ENCODE measurements at places on chromosomes 16 and 17.

GRCh38 chr17:48619826-48620449 is 4.8 kb upstream of the HOXB8 start:
- no peaks in the 10 kb centered on the region for H3K4me1 ChIP-seq
- peaks cover 100% of the 10 kb centered on the region for H3K27me3 ChIP-seq
- no peaks in the 10 kb centered on the region for H3K36me3 ChIP-seq
- no peak overlapping the region for H3K4me3 ChIP-seq
- no peak for DNase-seq

DNA sequence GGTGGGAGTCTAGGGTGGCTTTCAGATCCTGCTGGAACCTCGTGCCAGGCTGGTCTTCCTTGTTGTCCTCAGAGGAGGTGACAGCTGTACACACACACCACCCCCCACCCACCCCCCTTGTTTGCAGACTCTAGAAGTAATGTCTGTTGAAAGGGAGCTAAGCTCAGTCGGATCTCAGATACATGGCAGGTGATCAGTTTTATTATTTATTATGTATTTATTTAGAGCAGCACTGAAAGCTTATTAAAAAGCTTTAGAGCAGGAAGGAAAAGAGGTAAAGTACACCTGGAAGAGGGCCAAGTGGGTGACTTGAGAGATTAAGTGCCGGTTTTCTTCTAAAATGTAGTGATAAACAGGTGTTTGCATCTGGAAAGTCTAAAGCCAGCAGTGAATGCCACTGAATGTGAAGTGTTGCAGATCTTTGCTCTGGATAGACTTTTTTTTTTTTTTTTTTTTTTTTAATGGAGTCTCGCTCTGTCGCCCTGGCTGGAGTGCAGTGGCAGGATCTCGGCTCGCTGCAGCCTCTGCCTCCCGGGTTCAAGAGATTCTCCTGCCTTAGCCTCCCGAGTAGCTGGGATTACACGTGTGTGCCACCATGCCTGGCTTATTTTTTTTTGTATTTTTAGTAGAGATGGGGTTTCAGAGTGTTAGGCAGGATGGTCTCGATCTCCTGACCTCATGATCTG is 40.2 kb downstream of the FOXK2 start:
- H3K27ac ChIP-seq: no peak overlapping the region
- H3K4me1 ChIP-seq: peaks cover 8% of the 10 kb centered on the region
- H3K36me3 ChIP-seq: peaks cover 3% of the 10 kb centered on the region
- no peak overlapping the region for H3K4me3 ChIP-seq
- no peaks in the 10 kb centered on the region for H3K27me3 ChIP-seq

DNA sequence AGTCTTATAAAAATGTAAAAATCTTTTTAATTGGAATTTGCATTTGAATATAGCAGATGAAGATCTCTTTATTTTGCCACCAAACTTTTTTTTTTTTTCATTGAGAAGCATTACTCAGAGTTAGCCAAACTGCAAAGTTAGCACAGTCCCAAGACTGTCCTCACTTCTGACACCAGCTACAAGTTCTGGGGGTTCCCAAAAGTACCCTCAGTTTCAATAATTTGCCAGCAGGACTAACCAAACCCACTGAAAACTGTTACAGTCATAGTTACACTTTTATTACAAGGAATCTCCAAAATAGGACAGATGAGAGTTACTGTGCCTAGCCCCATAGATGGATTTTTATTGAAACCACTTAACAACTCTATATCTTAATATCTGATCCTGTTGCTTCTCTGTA is 144.1 kb downstream of the CHD9 start:
- peaks cover 5% of the 10 kb centered on the region for H3K4me1 ChIP-seq
- H3K27ac ChIP-seq: no peak overlapping the region
- H3K36me3 ChIP-seq: no peaks in the 10 kb centered on the region
- DNase-seq: no peak

DNA sequence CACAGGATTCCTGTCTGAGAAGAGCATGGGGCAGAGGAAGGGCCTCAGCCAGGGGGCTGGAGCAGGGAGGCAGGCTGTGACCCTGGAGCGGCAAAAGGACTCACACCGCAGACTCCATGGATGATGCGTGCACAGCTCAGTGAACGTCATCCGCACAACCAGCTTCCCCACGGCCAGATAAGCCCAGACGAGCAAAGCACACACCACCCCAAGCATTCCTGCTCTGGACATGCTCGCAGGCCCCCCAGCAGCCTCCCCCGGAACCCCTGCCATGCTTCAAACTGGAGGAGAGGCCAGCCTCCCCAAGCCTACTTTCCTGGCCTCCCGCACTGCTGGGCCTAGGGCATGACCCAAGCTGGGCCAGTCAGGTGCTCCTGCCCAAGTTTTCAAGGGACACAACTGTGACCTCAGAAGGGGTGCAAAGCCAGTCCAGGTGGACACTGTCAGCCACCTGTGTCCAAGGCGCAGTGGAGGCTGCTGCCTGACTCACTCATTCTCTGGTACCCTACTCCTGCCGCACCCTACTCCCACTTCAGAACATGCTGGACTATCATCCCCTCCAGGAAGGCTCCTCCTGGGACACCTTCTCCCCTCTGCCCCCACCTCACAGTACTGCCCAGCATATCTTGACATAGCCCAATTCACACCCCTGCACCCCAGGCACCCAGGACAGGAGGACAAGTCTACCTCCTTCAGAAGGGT is 4.8 kb downstream of the BCAR1 start:
- no peak for DNase-seq
- H3K27ac ChIP-seq: no peak overlapping the region
- H3K4me1 ChIP-seq: peaks cover 15% of the 10 kb centered on the region
- H3K27me3 ChIP-seq: peaks cover 3% of the 10 kb centered on the region

GRCh38 chr17:1003972-1004768 is 7.2 kb downstream of the TIMM22 start:
- H3K27ac ChIP-seq: no peak overlapping the region
- no peak overlapping the region for H3K4me3 ChIP-seq
- peaks cover 88% of the 10 kb centered on the region for H3K36me3 ChIP-seq
- H3K4me1 ChIP-seq: no peaks in the 10 kb centered on the region

- H3K27me3 ChIP-seq: peaks cover 35% of the 10 kb centered on the region
- no peak within 1 kb of the TSS for H3K4me3 ChIP-seq
- no peak for DNase-seq
- H3K4me1 ChIP-seq: peaks cover 20% of the 10 kb centered on the region
Measured at GRCh38 chr17:76537578-76538280, at the start of gene CYGB. TSS of gene CYGB (minus strand) at chr17:76537709. CDS start at chr17:76537542, 167 bp downstream.

DNA sequence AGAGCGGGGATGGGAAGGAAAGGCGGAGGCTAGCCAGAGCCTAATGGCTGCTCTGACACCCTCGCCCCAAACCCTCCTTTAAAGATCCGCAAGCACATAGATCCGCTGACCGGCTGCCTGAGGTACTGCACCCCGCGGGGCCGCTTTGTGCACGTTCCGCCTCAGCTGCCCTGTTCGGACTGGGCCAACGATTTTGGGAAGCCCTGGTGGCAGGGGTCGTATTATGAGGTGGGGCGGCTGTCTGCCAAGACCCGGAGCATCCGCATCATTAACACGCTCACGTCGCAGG is 663 bp downstream of the CYB5D1 start:
- peak; percentile 53 for DNase-seq
- H3K4me1 ChIP-seq: peaks cover 47% of the 10 kb centered on the region
- peaks cover 11% of the 10 kb centered on the region for H3K36me3 ChIP-seq
- H3K27me3 ChIP-seq: no peaks in the 10 kb centered on the region

DNA sequence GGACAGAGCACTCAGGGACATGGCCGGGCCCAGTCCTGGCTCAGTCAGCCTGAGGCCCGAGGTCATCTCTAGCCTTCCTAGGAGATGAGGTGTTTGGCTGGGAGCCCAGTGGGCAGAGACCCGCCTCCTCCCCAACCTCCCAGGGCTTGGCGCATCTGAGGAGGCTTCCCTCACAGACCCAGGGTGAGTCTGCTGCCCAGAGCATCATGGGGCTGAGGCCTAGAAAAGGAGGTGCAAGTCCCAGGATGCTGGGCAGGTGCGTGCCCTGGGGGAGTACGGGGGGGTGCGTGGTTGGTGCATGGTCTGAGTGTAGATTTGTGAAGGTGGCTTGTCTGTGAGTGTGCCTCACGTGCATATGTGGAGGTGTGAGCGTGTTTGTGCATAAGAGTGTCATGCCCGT is 4.7 kb downstream of the PDE6G start:
- H3K27ac ChIP-seq: no peak overlapping the region
- H3K27me3 ChIP-seq: peaks cover 11% of the 10 kb centered on the region
- peaks cover 20% of the 10 kb centered on the region for H3K4me1 ChIP-seq
- no peaks in the 10 kb centered on the region for H3K36me3 ChIP-seq
- no peak overlapping the region for H3K4me3 ChIP-seq

- peak overlapping the region; percentile 21 for H3K4me3 ChIP-seq
- peak overlapping the region; percentile 79 for H3K27ac ChIP-seq
- no peaks in the 10 kb centered on the region for H3K36me3 ChIP-seq
- H3K4me1 ChIP-seq: peaks cover 25% of the 10 kb centered on the region
- peak; percentile 60 for DNase-seq
Measured at GRCh38 chr17:83182620-83183101, 103.3 kb downstream of the METRNL start.

- DNase-seq: no peak
- no peaks in the 10 kb centered on the region for H3K27me3 ChIP-seq
- H3K36me3 ChIP-seq: peaks cover 27% of the 10 kb centered on the region
- H3K4me1 ChIP-seq: no peaks in the 10 kb centered on the region
- H3K4me3 ChIP-seq: no peak overlapping the region
Measured at GRCh38 chr16:11076259-11077018, 132.1 kb downstream of the CLEC16A start.

DNA sequence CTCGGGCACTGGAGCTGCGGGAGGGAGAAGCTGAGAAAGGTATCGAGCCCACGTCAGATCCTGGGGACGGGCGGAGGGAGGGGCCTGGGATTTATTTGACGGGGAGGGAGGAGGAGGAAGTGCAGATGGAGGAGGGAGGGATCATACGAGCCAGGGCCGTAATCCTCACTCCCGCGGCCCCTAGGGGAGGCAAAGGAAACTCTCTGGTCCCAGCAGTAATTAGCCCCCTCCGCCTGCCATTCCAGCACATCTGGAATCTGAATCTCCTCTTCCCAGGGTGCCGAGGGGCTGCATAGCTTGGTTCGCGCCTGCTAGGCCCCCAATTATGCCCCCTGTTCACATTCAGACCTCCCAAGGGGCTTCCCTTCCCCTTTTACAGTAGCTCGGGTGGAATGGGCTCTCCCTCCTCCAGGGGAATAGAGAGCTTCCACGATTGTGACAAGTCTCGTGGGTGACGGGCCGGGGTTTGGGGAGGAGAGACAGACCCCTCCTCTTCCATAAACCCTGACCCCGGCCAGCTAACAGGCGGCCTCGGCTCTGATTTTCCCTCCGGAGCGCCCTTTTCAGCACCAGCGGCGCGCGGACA is at the start of gene SEZ6L2:
TSS of gene SEZ6L2 (minus strand) at position 35 of the 586 bp plus-strand sequence. CDS start 531 bp downstream, outside the sequence.
- H3K36me3 ChIP-seq: no peaks in the 10 kb centered on the region
- H3K4me3 ChIP-seq: peak within 1 kb of the TSS; percentile 53
- H3K4me1 ChIP-seq: peaks cover 16% of the 10 kb centered on the region
- H3K27me3 ChIP-seq: peaks cover 12% of the 10 kb centered on the region
- no peak for DNase-seq

DNA sequence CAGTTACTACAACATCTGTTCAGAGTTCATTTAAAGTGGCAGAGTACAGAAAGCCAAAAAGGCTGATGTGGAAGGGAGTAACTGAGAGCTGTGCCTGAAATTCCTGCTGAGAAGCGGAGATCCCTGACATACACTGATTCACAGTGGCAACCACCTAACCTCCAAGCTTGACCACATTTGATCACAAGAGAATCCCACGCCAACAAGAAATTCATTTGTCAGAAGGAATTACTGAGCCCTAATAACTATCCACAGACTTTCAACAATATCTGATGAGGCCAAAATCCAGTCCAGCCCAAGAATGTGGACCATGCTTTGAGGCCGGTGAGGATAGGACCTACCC is 168.5 kb upstream of the RPH3AL start:
- no peaks in the 10 kb centered on the region for H3K27me3 ChIP-seq
- peaks cover 47% of the 10 kb centered on the region for H3K36me3 ChIP-seq
- no peak overlapping the region for H3K4me3 ChIP-seq
- no peak overlapping the region for H3K27ac ChIP-seq
- DNase-seq: no peak

GRCh38 chr17:19986941-19987861 is 9.6 kb upstream of the AKAP10 start:
- no peak overlapping the region for H3K27ac ChIP-seq
- H3K4me1 ChIP-seq: no peaks in the 10 kb centered on the region
- no peaks in the 10 kb centered on the region for H3K27me3 ChIP-seq
- no peak overlapping the region for H3K4me3 ChIP-seq

DNA sequence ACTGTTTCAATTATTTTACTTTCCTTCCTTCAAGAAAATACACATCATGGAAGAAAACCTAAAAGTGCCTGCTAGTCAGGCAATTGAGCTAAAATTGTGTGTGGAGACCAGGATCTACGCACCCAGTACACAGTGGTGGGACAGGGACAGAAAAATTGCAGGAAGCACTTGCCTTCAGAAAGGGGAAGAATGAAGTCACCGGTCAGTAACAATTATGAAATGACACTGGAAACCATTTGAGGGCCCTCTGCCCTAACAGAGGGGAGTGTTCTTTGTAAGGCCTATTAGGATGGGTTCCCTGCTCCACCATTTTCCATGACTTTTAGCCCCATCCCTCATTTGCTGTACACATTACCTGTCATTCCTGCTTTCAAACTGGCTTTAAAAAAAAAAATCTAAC is 4.5 kb upstream of the PHAF1 start:
- peak; percentile 76 for DNase-seq
- H3K27me3 ChIP-seq: no peaks in the 10 kb centered on the region
- peak overlapping the region; percentile 52 for H3K27ac ChIP-seq
- H3K36me3 ChIP-seq: peaks cover 7% of the 10 kb centered on the region

GRCh38 chr17:35312790-35313711 is 60.4 kb downstream of the SLFN11 start:
- no peaks in the 10 kb centered on the region for H3K27me3 ChIP-seq
- DNase-seq: peak; percentile 66
- no peaks in the 10 kb centered on the region for H3K36me3 ChIP-seq
- H3K4me1 ChIP-seq: peaks cover 18% of the 10 kb centered on the region
- no peak overlapping the region for H3K27ac ChIP-seq

- H3K36me3 ChIP-seq: peaks cover 97% of the 10 kb centered on the region
- no peak for DNase-seq
- H3K27ac ChIP-seq: no peak overlapping the region
- no peaks in the 10 kb centered on the region for H3K4me1 ChIP-seq
Measured at GRCh38 chr17:80372922-80373570, 41.9 kb upstream of the ENDOV start.

DNA sequence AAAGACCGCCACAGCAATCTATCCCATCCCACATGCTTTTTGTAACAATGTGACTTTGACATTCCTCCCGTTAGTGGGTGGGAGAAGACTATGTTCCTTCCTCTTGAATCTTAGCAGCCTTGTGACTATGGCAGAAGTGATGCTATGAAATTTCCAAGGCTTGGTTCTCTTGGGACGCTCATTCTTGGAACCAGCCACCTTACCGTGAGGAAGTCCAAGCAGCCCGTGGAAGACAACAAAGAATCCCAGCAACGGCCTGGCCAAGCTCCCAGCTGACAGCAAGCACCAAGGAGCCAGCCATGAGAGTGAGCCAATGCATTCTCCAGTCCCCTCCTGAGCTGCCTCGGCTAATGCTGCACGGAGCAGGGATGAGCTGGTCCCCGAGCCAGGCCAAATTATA is 62.3 kb downstream of the VPS53 start:
- no peak for DNase-seq
- H3K27me3 ChIP-seq: no peaks in the 10 kb centered on the region
- H3K36me3 ChIP-seq: peaks cover 59% of the 10 kb centered on the region

- no peak overlapping the region for H3K27ac ChIP-seq
- H3K4me3 ChIP-seq: no peak overlapping the region
- no peaks in the 10 kb centered on the region for H3K4me1 ChIP-seq
- H3K27me3 ChIP-seq: peaks cover 23% of the 10 kb centered on the region
- DNase-seq: no peak
Measured at GRCh38 chr16:84048270-84048669, 5.7 kb upstream of the SLC38A8 start.

GRCh38 chr17:65228287-65228686 is 91.1 kb downstream of the RGS9 start:
- H3K36me3 ChIP-seq: no peaks in the 10 kb centered on the region
- H3K27ac ChIP-seq: no peak overlapping the region
- H3K27me3 ChIP-seq: peaks cover 8% of the 10 kb centered on the region
- DNase-seq: no peak
- H3K4me3 ChIP-seq: no peak overlapping the region
- peaks cover 13% of the 10 kb centered on the region for H3K4me1 ChIP-seq
